ENCODE measurements at places on chromosomes 6 and 20. TPM values are rescaled to one million over a fixed set of nuclear protein-coding genes. Genes with fewer than 3 reads are reported as not detected.

The SLC22A2 gene
- total RNA-seq = not detected

The ZNF343 gene
- 10.3 TPM for total RNA-seq

The TMEM151B gene
- total RNA-seq = 0.06 TPM

The PACSIN1 gene
- 0.59 TPM for total RNA-seq

The SLC35D3 gene
- not detected for total RNA-seq

The HTR1E gene
- total RNA-seq = not detected

DNA sequence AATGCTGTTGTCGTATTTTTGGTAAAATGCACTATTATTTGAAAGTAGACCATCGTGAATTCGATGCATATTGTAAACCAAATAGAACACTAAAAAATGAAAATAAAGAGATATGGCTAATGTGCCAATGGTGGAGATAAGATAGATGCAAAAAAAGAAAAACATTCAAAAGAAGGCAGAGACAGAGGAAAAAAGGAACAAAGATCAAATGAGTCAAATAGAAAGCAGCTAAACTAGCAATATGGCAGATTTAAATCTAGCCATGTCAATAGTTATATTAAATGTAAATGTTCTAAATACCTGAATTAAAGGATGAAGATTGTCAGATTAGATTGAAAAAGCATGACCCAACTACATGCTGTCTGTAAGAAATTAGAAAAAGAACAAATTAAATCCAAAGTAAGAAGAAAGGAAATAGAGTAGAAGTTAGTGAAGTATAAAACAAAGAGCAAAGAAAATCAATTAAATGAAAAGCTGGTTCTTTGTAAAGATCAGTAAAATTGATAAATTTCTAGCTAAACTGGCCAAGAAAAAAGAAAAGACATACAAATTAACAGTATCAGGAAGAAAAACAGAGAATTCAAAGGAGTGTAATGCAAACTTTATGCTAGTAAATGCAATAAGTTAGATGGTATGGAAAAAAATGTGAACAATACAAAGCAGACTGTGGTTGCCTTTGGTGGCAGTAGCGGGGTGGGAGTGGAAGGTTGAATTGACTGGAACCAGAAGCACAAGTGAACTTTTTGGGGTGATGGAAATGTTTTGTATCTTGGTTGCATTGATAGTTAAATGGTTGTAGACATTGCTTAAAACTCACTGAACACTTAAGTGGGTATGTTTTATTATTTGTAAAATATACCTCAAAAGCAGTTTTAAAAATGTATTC is 44.8 kb downstream of the PTPN1 start:
- no peak for DNase-seq

DNA sequence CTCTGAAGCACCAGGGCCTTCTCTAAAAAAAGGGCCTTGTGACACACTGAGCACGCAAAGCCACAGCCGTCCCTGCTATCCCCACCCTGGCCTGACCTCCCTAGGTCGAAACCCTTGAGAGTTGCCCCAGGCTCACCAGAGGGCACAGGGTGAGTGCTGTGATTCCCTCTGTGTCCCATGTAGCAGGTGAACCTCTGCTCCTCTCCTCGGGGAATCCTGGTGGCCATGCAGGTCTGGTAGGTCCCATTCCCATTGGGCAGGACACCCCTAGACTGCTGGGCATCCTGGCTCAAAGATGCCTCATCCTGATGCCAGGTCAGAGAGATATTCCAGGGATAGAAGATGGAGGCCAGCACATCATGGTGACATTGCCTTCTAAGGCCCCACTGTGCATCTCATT is 20.9 kb downstream of the HLA-F start:
- no peak for DNase-seq

DNA sequence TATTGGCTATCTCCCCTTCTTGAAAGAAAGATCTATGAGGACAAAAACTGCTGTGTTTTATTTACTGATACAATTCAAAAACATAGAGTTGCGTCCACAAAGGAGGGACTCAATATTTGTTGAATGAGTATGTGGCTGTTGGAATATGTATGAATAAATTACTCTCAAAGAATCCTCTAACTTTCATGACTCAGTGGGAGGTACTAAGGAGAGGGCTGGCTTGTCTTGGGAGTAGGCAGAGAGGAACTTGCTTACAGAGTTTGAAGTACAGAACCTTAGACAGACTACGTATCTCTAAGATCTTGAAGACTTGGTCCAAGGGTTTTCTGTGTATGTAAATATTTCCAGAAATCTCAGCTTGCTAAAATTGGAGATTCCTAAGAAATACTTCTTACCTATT is 504.0 kb upstream of the PTCHD4 start:
- no peak for DNase-seq

GRCh38 chr20:10686356-10687133 is 12.7 kb upstream of the JAG1 start:
- DNase-seq = no peak

GRCh38 chr6:142359271-142359960 is 57.6 kb downstream of the ADGRG6 start:
- DNase-seq = no peak

- no peak for DNase-seq
These were observed 35.7 kb downstream of the TSPYL4 start for GRCh38 chr6:116218172-116218633.

DNA sequence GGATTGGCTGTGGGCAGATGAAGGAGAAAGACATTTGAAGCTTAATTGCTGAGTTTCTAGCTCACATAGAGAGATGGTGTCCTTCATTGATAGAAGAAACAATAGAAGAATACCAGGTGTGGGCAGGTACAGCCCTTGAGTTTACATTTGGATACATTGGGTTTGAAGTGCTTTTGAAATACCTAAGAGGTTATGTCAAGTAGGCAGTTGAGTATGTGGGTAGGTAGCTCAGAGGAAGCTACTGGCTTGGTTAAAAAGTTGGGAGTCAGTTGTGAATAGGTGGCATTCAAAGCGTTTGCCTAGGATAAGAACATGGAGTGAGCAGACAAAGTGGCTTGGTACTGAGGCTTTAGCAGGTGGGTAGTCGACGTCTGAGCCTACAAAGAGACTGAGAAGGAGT is 25.0 kb downstream of the NDUFAF5 start:
- no peak for DNase-seq

DNA sequence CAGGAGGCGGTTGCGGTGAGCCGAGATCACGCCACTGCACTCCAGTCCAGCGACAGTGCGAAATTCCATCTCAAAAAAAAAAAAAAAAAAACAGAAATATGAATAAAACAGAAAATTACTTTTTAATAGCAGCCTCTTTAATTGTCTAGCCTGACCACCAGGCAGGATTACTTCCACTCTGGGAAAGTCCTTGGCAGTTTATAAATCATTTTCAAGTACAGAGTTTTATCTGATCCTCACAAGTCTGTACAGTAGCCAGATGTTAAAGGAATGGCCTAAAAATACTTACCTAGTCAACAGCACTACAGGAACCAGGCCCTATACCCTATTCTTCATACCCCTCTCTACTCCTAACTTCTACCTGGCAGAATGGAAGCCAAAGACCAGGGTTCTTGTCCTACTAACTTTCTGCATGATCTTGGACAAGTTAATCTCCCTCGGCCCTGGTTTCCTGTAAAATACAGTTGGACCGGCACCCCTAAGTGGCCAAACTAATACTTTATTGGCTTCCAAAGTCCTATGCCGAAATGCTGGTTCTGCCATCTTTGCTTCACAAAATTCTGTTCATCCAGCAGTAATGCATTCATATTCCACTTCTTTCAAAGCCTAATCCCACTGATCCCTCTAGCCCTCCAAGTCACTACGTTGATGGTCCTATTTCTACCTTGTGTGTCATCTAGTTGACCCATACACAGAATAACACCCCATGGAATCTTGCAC is 1.9 kb downstream of the EIF2S2 start:
- DNase-seq = no peak

- no peak for DNase-seq
These were observed 55.7 kb upstream of the NOP56 start for GRCh38 chr20:2596673-2597279.

DNA sequence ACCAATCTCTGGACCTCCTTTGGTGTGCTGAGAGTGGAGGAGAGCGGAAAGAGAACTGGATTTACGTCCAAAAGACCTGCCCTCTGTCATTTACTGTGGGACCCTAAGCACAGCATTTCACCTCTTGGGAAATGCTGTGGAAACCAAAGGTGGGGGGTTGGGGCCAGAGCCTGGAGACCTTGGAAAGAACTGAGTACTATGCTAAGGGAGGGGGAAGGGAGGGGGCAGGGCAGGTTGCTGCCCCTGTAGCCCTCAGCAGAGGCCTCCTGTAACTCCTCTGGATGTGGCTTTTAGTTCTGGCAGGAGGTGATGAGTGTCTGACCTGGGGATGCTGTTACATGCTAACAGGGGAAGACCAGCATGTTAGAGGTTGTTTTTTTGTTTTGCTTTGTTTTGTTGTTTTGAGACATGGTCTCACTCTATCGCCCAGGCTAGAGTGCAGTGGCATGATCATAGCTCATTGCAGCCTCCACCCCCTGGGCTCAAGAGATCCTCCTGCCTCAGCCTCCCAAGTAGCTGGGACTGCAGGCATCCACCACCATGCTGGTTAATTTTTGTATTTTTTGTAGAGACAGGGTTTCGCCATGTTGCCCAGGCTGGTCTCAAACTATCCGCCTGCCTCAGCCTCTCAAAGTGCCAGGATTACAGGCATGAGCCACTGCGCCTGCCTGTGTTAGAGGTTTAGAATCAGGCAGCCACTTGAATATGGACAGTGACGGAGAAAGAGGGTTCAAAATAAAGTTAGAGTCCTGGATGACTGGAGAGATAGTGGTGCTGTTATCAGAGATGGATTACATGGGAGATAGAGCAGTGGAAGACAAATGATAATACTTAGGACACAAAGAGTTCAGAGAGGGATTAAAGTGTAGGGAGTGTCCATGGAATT is 18.4 kb upstream of the PARD6B start:
- DNase-seq = no peak

DNA sequence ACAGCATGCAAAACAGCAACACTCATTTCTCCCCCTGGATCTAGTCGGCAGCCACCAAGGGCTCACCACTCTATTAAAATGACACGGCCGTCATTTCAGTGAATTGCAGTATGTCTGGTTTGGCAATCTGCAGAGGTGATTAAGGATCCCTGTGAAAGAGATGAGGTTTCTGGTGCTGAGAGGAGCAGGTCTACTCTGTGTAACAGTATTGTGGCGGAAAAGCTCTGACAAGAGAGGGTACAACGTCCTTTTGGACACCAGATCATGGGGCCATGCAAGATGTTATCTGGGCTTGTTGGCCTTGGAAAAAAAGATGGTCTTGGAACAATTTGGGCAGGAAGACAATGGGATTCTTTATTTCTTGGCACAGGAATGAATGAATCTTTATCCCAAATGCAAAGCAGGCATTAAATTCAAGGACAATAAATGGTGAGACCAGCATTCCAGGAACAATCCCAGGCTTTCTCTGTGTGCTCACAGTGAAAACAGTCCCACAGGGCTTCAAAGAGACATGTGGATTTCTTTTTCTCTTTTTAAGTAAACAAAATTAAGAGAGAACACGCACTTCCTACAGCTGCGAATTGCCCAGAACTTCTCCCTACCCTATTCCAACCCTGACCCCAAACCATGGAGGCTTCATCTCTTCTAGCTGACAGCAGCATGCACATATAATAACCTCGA is 33.7 kb upstream of the ADGRF1 start:
- DNase-seq = no peak

GRCh38 chr20:43525021-43525420 is 17.5 kb downstream of the L3MBTL1 start:
- no peak for DNase-seq

- DNase-seq = no peak
These were observed 6.4 kb downstream of the HLA-DQB1 start for GRCh38 chr6:32659856-32660595.

DNA sequence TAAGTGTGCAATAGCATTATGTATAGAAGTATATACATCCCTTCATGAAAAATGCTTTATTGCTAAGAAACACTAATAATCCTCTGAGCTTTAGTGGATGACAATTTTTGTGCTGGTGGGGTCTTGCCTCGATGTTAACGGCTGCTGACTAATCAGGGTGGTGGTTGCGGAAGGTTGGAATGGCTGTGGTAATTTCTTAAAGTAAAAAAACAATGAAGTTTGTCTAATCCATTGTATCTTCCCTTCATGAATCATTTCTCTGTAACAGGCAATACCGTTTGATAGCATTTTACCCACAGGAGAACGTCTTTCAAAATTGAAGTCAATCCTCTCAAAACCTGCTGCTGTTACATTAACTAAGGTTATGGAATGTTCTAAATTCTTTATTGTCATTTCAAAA is 816.5 kb upstream of the GJE1 start:
- no peak for DNase-seq

GRCh38 chr6:167407239-167408064 is 82.6 kb downstream of the TTLL2 start:
- no peak for DNase-seq

DNA sequence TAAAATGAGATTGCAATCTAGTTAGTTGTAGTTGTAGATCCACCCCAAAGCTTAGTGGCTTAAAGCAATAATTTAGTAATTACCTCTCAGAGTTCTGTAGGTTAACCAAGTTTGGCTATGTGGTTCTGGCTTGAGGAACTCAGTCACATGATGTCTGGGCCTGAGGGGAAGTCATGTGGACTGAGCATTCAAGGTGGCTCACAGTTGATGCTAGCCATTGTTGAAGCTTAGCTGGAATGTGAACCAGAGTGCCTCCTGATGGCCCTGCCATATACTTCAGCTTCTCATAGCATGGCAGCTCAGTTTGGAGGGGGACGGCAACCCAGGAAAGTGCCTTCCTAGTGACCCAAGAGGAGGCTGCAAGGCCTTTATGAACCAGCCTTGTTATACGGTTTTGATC is 263.2 kb upstream of the RNF217 start:
- no peak for DNase-seq

GRCh38 chr6:138443979-138444378 is 40.0 kb downstream of the HEBP2 start:
- DNase-seq = no peak

DNA sequence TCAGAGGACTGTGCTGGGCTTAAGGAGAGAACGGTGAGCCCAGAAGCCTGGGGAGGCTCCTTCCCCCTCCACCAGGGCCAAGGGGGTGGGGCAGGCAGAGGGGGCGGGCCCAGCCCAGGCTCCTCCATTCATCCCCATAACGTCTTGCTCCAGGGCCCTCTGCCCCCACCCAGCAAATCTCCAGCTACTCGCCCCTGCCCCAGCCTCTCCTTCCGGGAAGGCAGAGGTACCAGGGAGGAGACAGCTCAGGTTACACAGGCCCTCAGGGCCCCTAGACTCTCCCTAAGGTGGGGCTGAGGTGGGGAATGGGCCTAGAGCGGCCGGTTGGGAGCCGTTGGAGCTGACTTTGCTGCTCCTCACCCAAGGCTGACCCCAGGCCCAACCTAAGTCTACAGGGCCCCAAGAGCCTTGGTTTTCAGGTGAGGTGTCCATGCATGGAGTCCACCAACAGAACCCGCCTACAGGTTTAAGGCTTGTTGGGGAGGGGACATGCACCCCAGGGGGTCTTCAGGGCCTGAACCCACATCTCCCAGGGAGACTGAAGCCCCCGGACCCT is 1.2 kb downstream of the LAMA5 start:
- no peak for DNase-seq

DNA sequence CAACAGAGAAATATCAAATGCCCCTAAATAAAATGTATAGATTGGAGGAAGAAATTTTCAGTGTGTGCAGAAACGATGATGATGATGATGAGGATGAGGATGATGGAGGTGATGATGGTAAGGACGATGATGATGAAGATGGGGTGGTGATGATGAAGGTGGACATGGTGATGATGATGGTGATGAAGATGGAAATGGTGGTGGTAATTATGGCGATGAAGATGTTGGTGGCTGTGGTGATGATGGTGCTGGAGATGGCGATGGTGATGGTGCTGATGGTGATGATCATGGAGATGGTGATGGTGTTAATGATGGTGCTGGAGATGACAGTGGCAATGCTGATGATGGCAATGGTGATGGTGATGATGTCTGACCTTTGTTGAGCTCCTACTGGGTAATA is 141.2 kb downstream of the DHX35 start:
- DNase-seq = no peak

GRCh38 chr6:148416330-148416965 is 73.8 kb downstream of the SASH1 start:
- no peak for DNase-seq

Data from activated CD8-positive, alpha-beta memory T cell treated with anti-CD3 and anti-CD28 coated beads, Interleukin-2, amount 10 ng/mL, durations not matched to agents 7 days and 5 days (primary cell).